ENCODE measurements at places on chromosomes 2 and 18. TPM values are rescaled to one million over a fixed set of nuclear protein-coding genes. Genes with fewer than 3 reads are reported as not detected.
A peak's percentile ranks its signal among the peaks of the same experiment; 100 is the strongest.

Gene HRH4
- total RNA-seq: 0.29 TPM

Gene DSEL
- 13.8 TPM for total RNA-seq

Gene ANKRD30BL
- not detected for total RNA-seq

Gene ALK
- 0.33 TPM for total RNA-seq

DNA sequence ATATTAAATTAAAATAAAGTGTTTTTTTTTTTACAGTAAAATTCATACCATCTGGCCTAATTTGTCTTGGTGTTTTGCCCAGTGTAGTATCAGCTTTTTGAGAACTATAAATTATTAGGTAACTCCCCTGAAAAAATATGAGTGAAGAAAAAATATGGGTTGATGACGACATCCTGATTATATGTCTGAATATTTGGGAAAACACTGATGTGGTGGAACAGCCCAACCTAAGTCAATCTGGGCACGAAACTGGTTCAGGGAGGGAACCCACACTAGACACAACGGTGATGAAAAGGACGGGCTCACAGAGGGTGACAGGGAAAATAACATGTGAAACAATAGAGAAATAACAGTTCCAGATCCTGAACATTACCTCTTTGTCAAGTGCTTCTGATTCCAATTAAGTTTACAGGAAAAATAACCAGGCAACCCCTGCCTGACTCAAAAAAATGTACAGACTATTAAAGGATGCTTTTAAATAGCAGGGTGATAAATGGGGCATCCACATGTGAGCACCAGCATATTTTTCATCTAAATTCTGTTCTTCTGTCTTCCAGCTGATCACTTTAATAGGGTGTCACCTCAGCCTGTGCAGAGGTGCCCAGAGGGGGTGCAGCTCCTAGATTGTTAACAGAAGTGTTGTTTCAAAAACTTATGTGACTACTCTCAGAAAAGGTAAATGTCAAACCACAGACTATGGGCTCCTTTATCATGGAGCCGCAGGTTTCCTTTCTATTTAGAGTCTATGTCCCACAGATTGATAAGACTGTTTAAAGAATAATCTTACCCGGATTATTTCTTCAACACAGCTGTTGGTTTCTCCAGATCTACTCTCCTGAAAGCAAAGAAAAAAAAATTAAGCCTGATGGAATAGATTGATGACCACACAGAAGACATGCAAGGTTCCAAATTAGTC is 305.4 kb downstream of the AFF3 start:
- H3K27me3 ChIP-seq: no peaks in the 10 kb centered on the region
- no peak overlapping the region for H3K4me3 ChIP-seq
- H3K4me1 ChIP-seq: no peaks in the 10 kb centered on the region
- no peak overlapping the region for H3K27ac ChIP-seq

GRCh38 chr18:50203801-50204604 is 9.1 kb upstream of the MYO5B start:
- H3K36me3 ChIP-seq: no peaks in the 10 kb centered on the region
- H3K27me3 ChIP-seq: no peaks in the 10 kb centered on the region
- no peak overlapping the region for H3K27ac ChIP-seq
- no peak for DNase-seq
- no peaks in the 10 kb centered on the region for H3K4me1 ChIP-seq

- no peaks in the 10 kb centered on the region for H3K27me3 ChIP-seq
- no peak overlapping the region for H3K4me3 ChIP-seq
- no peaks in the 10 kb centered on the region for H3K4me1 ChIP-seq
- peaks cover 11% of the 10 kb centered on the region for H3K36me3 ChIP-seq
- H3K27ac ChIP-seq: no peak overlapping the region
- no peak for DNase-seq
These were observed 57.8 kb upstream of the CCDC141 start for GRCh38 chr2:179107737-179108136.

GRCh38 chr18:76824754-76825153 is 2.4 kb downstream of the ZNF236 start:
- peak overlapping the region; percentile 5 for H3K27ac ChIP-seq
- H3K36me3 ChIP-seq: no peaks in the 10 kb centered on the region
- peaks cover 3% of the 10 kb centered on the region for H3K4me1 ChIP-seq
- DNase-seq: no peak
- no peaks in the 10 kb centered on the region for H3K27me3 ChIP-seq

GRCh38 chr2:42569116-42569711 is 782 bp downstream of the MTA3 start:
- H3K4me1 ChIP-seq: no peaks in the 10 kb centered on the region
- peak overlapping the region; percentile 93 for H3K27ac ChIP-seq
- H3K36me3 ChIP-seq: no peaks in the 10 kb centered on the region
- peak overlapping the region; percentile 85 for H3K4me3 ChIP-seq

- no peaks in the 10 kb centered on the region for H3K27me3 ChIP-seq
- H3K4me3 ChIP-seq: no peak overlapping the region
- no peak overlapping the region for H3K27ac ChIP-seq
- no peaks in the 10 kb centered on the region for H3K4me1 ChIP-seq
- H3K36me3 ChIP-seq: no peaks in the 10 kb centered on the region
- no peak for DNase-seq
These were observed 83.9 kb downstream of the SH3YL1 start for GRCh38 chr2:179886-180285.

DNA sequence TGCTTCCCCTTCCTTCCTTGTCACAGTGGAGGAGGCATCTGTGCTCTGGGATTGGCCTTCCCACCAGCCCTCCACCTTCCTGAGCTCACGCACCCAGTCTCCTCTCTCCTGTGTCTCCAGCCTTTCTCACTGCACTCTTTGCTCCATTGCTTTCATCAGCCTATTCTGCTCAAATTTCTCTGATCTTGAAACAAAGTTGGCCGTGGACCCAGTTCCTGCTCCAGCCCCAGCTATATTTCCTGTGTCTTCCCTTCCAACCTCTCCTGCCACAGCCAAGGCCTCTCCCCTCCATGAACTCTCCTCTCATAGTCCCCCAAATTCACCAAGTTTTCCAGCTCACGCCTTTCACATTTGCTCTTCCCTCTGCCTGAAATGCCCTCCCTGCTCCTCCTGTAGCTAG is 226.6 kb upstream of the AGAP1 start:
- no peak overlapping the region for H3K4me3 ChIP-seq
- no peaks in the 10 kb centered on the region for H3K4me1 ChIP-seq
- H3K36me3 ChIP-seq: no peaks in the 10 kb centered on the region

DNA sequence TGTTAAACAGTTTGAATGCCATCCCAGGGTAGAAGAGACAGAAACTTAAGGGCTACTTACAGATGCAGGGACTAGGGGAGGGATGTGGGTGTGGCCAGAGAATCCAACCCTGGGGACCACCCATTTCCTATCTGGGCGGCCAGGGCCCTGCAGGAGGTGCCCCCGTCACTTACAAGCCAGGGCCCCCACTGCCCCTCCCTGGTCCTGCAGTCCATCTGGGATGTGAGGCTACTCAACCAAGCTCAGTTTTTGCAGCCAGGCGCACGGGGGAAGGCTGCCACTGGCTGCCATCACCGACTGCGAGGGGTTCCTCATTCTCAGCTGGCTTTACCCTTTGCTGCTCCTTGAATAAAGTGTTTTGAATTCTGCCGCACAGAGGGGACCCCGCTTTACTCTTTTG is 42.1 kb downstream of the RRM2 start:
- DNase-seq: no peak
- no peaks in the 10 kb centered on the region for H3K4me1 ChIP-seq
- H3K36me3 ChIP-seq: no peaks in the 10 kb centered on the region
- no peak overlapping the region for H3K27ac ChIP-seq

GRCh38 chr2:84290537-84290936 is 168.5 kb downstream of the SUCLG1 start:
- DNase-seq: no peak
- H3K27ac ChIP-seq: no peak overlapping the region
- H3K36me3 ChIP-seq: no peaks in the 10 kb centered on the region
- no peak overlapping the region for H3K4me3 ChIP-seq

DNA sequence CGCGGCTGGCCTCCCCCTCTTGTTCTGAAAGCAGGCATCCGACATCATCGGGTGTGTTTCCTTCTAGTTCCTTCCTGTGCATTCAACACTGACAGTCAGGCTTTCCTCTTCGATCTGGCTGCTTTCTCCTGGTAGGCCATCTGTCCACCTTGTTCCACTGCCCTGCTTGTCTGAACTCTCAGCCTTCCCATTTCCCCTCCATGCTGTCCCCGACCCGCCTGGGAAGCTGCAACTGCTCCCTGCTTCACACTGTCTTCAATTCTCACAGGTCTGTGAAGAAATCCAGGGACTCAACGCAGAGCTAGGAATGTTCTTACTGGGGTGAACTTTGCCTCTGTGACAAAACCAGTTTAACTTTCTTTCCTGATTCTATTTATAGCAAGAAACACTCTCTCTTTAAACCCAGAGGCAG is 43.0 kb downstream of the KIF3C start:
- no peak overlapping the region for H3K4me3 ChIP-seq
- DNase-seq: no peak
- H3K36me3 ChIP-seq: no peaks in the 10 kb centered on the region
- H3K27me3 ChIP-seq: no peaks in the 10 kb centered on the region
- no peak overlapping the region for H3K27ac ChIP-seq

DNA sequence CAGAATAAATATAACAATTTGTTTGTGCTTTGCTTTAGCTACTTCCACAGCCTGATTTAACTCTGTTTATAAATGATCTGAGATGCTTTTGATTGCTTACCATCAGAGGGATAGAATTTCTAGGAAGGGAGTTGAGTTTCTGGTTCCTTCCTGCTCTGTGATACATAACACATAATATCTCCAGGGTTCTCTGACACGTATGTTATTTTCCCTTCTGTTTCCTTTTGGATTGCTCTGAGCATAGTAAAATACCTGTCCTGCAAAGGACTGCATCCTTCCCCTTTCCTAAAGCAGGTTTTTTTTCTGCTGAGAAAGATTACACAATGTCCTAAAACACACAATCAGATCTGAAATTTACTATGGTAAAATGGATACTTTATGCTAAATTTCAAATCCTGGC is 76.1 kb downstream of the CABYR start:
- H3K36me3 ChIP-seq: no peaks in the 10 kb centered on the region
- peak overlapping the region; percentile 44 for H3K27ac ChIP-seq
- no peak overlapping the region for H3K4me3 ChIP-seq
- H3K4me1 ChIP-seq: no peaks in the 10 kb centered on the region
- no peak for DNase-seq

- no peaks in the 10 kb centered on the region for H3K36me3 ChIP-seq
- H3K4me3 ChIP-seq: no peak overlapping the region
- no peaks in the 10 kb centered on the region for H3K27me3 ChIP-seq
- no peak overlapping the region for H3K27ac ChIP-seq
These were observed 16.7 kb downstream of the LHCGR start for GRCh38 chr2:48738806-48739205.

- no peaks in the 10 kb centered on the region for H3K36me3 ChIP-seq
- H3K4me1 ChIP-seq: no peaks in the 10 kb centered on the region
- no peaks in the 10 kb centered on the region for H3K27me3 ChIP-seq
- H3K4me3 ChIP-seq: no peak overlapping the region
These were observed 114.8 kb upstream of the SLC38A11 start for GRCh38 chr2:165070076-165070475.

Measured in breast epithelium (tissue), 4 donors.